ENCODE measurements at places on chromosomes 6 and 20.

DNA sequence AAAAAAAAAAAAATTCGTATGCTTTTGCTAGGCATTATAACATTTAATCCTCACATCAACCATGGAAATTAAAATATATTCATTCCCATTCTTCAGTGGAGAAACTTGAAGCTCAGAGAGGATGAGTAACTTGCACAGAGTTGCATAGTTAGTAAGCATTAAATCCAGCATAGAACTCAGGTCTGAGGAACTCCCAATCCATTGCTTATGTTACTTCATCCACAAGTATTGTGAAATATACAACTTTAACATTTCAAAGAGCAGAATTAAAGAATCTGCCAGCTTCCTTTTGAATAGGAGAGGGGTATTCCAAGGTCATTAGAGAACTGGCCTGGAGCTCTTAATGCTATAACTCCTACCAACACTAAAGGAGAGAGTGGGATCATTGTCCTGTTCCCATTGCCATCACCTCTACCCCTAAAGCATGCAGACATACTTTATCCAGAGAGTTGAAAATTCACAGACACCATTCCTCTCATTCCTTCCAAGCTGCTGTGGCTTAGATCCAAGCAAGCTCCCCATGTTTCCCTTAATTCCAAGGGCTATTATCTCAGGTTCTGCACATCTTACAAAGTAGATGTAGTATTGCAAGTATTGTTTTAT lies 91.9 kb downstream of the FLRT3 start:
- no peak for DNase-seq

DNA sequence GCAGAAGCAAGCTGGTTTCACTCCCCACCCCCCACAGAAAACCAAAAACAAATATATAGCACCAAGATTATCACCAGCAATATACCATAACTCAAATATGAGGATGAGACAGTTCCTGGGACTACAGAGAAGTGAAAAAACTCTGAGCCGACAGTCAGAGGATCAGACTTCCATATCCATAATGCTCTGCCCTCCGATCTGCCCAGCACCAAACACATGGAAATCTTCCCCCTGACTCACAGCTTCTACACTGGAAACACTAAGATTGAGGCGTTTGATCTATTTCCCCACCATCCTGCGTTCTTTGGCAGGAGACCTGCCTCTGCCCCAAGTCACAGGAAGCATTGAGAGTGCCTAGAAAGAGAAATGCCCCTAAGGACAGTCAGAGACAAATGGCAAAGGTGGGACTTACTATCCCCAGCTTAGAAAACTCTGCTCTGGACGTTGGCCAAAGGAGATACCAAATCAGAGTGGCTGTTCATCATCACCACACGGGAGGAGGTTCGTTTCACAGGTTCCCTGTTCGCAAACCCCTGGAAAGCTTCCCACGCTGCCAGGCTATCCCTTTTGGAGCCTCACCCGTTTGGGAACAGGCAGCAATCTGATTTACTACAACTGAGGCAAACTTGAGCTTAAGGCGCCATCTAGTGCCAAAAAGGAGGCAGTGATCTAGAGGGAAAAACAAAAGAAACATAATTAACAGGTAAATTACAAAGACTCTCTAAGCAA lies 48.7 kb upstream of the SRSF6 start:
- DNase-seq, result peak; percentile 51

DNA sequence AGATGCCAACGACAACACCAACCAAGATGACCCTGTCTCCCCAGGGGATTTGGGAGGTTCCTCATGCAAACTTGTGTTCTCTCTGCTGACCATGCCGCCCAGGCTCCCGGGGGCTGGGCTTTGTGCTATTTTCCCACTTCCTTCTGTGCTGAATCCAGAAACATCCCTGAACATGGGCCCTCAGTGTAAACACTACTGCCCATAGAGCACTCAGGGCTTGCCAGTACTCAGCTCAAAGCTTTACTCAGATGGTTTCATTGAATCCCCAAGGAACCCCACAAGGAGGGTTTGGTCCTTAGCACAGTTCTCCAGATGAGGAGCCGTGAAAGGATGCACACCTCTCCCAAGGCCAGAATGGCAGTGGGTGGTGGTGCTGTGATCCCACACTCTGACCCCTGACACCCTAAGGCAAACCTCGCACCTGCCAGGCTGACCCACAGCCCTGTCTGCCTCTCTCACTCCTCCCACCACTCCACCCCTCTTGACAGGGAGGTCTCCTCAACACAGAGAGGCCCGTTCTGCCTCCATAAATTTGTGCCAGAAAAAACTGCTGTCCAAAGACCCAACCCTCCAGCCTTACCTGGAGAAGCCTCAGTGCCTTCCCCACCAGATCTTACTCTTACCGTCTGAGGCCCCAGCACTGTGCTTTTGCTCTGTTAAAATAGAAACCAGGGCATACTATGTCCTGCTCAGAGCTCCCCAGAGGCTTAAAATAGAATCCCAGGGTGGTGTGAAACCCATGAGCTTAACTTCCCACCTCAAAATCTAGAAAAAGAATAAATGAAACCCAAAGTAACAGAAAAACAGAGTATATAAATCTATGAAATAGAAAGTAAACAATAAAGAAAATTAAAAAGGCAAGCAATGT lies 283.0 kb upstream of the CDH4 start:
- no peak for DNase-seq

- DNase-seq, result peak; percentile 86
Observed at GRCh38 chr6:33840048-33840926, 36.5 kb upstream of the MLN start.

DNA sequence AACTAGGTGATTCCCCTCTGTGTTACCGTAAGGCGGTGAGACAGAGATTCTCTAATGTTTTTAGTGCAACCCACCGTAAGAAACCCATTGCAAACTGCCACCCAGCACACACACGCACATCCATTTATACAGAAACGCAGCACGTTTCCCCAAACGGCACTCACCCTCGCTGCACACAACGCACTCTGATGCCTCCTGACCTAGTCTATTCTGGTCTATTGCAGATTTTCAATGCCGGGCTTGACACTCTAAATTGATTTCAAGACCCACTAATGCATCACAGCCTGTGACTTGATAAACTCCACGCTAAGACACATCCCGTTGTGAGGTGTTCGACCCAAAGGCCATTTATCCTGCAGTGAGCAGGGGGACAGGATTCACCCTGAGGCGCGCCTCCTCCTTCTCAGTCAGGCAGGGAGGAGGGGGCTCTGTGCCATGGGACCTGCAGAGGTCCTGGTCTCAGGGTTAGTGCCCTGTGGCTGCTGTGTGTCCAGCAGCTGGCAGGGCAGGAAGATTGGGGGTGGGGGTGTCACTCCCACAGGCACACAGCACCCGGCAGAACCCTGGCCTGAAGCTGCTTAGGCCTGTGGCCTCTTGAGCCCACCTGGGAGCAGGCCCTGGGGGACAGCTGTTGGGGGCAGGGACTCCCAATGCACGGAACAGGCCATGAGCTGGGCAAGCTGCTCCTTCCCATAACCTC lies 335.6 kb downstream of the PREX1 start:
- DNase-seq, result no peak

DNA sequence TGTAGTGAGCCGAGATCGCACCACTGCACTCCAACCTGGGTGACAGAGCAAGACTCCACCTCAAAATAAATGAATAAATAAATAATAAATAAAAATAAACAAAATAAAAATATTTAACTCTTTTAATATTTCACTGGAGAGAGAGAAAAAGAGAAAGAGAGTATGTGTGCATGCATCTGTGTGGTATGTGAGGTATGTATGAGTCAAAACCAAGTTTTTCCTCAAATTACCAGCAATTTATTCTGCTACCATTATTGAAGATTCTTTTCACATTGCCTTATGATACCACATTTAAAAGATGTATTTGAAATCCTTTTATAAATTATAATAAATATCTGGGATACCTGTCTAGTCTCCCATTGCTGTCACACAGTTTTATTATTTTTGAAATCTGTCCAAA lies 122.1 kb downstream of the CD164 start:
- no peak for DNase-seq

DNA sequence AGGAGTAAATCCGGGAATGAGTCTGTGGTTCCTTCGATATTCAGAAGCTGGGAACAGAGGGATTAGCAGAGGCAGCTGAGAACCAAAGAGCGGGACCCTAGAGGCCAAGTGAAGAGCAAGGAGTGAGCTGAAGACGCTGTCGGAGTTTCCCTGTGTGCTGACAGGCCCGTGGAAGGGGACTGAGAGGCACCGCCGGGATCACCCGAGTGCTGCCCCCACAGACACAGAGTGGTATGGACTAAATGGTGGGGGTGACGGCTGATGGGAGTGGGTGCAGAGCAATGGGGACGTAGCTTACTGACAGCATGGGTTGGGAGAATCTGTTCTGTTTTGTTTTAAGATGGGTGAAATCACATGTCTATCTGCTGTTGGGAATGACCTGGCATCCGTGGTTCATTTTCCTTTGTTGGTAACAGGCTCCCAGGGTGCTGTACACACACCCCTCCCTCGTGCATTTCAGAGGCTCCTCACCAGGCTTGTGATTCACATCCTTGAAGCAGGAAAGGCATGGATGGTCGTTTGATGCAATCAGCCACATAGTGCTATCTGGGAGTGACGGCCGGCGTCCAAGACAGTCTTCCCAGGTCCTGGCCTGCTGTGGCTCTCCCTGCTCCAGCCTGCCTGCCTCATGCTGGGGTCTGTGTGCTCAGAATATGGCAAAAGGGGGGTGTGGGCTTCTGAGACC lies 97.4 kb downstream of the THBS2 start:
- DNase-seq, result no peak

GRCh38 chr6:44284121-44284520 lies 13.9 kb downstream of the TMEM151B start:
- no peak for DNase-seq

GRCh38 chr20:62493886-62494285 lies 18.1 kb upstream of the GATA5 start:
- no peak for DNase-seq

GRCh38 chr6:40722091-40722490 lies 134.9 kb upstream of the LRFN2 start:
- DNase-seq, result no peak

DNA sequence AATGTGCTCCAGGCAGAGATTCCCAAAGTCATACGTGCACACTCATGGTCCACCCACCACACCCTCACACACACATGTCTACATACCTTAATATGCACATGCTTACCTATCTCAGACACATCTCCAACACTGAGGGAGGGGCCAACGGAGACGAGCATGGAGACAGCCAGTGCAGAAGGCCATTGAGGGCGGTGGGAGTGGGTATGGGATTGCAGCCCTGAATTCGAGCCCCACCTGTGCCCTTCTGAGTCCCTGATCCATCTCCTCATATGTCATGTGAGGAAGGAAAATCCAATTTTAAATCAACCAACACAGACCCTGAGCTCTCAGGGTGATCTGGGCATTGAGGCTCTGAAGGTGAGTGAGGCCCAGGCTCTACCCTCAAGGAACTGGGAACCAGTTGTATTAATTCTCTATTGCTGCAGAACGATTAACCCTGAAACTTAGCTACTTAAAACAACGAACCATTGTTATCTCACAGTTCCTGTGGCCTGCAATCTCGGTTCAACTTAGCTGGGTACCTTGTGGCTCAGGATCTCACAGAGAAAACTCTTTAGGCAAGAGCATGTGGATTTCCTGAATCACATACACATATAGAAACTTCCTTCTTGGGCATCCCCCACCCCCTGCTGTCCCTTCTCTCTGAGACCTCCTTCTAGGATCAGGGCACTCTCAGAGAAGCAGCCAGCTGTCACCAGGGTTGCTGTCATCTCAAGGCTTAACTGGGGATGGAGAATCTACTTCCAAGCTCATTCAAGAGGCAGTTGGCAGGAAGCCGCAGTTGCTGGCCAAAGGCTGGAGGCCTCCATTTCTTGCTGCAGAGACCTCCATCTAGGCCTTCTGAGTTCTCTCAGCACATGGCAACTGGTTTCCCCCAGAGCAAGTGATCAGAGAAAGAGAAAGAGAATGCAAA lies 28.3 kb downstream of the GLP1R start:
- DNase-seq, result no peak

GRCh38 chr6:4559281-4559875 lies 216.8 kb upstream of the CDYL start:
- DNase-seq, result no peak

DNA sequence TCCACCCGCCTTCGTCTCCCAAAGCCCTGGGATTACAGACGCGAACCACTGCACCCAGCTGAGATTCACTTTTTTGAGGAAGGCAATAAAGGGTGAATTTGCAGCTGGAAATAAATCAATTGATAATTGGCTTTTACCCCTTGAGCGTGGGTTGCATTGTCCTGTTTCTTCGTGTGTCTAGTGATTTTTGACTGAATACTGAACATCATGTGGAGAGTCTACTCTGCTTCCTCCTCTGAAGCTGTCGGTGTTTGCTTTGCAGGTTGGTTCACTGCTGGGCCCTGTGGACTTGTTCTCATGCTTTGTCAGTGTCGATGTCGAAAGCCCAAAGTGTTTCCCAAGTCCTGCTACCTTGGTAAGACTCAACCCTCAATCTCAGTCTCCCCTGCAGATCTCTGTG lies 5.8 kb upstream of the EEF1A2 start:
- DNase-seq, result no peak

DNA sequence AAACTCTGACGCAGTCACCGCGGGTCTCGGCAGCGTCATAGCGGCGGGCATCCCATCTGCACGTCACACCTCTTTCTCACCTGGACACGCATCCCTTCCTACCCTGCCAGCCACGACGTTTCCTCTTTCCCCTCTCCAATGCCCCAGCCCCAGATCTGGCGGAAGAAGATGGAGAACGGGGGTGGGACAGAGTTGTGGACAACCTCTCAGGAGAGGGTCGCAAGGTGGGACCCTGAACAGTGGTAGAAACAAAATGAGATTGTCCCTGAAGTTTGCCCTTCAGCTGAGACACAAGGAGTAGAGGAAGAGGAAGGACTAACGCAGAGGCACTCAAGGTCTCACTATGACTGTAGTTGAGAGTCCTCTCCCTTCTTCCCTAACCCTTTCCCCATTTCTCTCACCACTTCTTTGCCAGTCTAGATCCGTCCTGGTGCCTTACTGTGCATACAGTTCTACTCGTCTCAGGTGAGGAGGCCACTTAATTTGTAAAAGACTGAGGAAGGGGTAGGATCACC lies 562 bp downstream of the TRIM39 start:
- DNase-seq, result no peak

DNA sequence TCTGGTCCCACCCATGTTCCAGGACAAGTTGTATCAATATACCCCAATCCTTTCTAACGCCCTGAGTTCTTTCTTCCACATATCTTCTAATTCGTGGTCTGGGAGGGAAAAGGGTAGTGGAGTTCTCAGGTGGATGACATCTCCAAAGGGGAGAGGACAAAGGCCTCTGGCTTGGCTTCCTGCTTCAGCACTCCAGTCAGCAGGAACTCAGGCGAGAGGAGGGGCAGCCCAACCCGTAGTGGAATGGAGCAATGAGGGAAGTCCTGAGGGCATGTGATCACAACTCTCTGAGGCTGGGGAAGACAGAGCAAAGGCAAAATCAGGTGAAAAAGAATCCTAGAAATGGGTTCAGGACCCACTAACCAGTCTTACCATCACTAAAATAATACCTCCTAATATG lies 9.6 kb upstream of the NRM start:
- peak; percentile 33 for DNase-seq

Measured in T47D (cell line).